GM23248 (cell line): ENCODE measurements at places on chromosomes 13 and 19. TPM values are rescaled to one million over a fixed set of nuclear protein-coding genes. Genes with fewer than 3 reads are reported as not detected.
A peak's percentile ranks its signal among the peaks of the same experiment; 100 is the strongest.

DNA sequence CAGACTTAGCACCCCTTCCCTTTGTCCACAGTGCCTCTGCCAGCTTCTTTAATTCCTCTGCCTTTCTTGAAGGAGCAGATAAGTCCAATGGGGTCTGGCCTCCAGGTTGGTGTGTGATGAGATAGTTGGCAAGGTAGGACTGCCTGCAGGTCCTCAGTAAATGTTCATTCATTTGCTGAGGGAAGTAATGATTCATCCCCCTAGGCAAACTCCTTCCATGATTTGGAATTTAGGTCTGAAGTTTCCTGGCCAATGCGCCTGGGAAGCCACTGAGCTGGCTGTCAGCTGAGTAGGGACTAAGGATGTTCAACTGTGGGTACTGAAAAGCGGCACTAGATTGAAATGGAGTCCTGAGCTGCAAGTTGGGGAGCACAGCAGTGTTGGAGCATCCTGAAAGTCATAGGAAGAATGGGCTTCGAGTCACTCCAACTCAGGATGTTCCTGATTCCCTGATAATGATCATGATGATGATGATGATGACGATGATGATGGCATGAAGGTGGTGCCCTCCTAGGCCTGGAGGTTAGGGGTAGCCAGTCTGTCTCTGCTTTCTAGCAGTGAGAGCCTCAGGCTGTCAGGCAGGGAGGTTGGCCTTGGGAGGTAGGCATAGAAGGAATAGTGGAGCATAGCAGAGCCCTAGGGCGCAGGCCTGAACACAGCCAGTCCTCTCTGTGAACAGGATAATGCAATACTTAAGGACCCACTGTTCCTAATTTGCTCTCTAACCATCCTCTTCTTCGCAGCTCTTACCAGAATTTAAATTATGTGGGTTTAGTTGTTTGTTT is 44.7 kb downstream of the COL4A2 start:
- H3K36me3 ChIP-seq, result no peaks in the 10 kb centered on the region
- no peak overlapping the region for H3K27ac ChIP-seq
- no peak overlapping the region for H3K4me3 ChIP-seq
- H3K4me1 ChIP-seq, result peaks cover 18% of the 10 kb centered on the region

DNA sequence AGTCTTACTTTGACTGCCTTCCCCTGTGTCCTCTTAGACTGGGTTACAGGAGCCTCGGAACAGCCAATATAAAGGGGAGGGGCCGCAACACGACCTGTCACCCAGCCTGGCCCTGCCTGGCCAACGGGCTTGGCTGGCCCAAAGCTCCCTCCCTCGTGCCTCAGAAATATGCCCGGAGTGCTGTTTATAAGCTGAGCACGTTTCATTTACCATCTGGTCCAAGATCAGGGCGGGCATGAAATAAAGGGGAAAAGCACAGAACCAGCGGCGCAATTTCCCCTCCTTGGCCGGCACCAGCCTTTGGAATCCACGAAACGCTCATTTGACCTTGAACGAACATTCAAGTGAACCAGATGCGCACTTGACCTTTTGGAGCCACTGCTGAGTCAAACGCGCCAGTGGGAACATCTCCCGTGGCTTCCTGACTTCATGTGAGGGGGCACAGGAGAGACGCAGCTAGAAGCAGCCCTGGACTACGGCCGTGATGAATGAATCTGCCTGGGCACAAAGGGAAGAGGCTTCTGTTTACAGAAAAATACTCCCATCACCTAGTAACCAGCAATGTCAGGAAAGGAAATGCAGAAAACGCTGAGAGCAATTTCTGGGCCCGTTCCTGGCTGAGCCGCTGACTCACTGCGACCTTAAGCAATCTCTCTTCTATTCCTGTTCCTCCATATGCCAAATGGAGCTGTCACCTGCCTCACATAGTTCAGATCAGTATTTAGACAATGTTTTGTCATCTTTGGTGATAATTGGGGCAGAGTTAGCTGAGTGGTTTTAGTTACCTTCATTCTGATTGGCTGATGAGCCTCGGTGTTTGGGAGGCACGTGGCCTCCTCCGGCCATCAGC is 53.3 kb downstream of the RFX2 start:
- H3K4me1 ChIP-seq, result peaks cover 28% of the 10 kb centered on the region
- no peaks in the 10 kb centered on the region for H3K36me3 ChIP-seq
- peak; percentile 98 for DNase-seq
- H3K27ac ChIP-seq, result peak overlapping the region; percentile 98
- H3K27me3 ChIP-seq, result no peaks in the 10 kb centered on the region

KIR2DL4 gene
- not detected in 2 replicates for total RNA-seq

- H3K4me1 ChIP-seq, result no peaks in the 10 kb centered on the region
- H3K27me3 ChIP-seq, result peaks cover 11% of the 10 kb centered on the region
- H3K4me3 ChIP-seq, result no peak overlapping the region
- H3K27ac ChIP-seq, result no peak overlapping the region
- H3K36me3 ChIP-seq, result no peaks in the 10 kb centered on the region
- no peak for DNase-seq
Measured at GRCh38 chr13:91323349-91323748, 24.1 kb upstream of the MIR17HG start.

GRCh38 chr13:40388617-40389016 is 277.8 kb downstream of the FOXO1 start:
- H3K27ac ChIP-seq, result no peak overlapping the region
- no peaks in the 10 kb centered on the region for H3K36me3 ChIP-seq
- no peaks in the 10 kb centered on the region for H3K4me1 ChIP-seq
- no peaks in the 10 kb centered on the region; the same call in 1 of the 2 replicates for H3K27me3 ChIP-seq

DNA sequence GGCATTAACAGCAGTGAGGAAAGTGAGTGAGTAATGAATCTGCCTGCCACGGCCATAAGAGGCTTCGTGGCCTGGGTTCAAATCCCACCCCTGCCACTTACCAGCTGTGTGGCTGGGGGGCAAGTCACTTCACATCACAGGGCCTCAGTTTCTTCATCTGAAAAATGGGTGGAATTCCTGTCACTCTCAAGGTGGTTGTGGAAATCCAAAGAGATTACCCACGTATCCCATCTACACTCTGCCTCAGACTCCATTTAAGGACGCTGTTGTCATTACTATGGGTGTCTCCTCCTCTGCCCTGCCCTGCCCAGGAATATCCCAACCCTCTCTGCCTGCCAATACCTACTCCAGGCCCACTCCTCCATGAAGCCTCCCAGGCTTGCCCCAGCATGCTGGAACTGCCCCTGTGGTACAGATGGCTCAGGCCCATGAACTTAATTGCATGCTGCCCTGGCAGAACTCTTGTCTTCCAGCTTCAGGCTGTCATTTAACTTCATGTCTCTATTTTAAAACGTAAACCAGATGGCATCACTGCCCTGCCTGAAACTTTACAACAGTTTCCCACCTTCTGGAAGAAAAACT is 3.1 kb downstream of the GIPC1 start:
- no peak overlapping the region for H3K27ac ChIP-seq
- H3K36me3 ChIP-seq, result no peaks in the 10 kb centered on the region
- H3K4me3 ChIP-seq, result no peak overlapping the region
- no peaks in the 10 kb centered on the region for H3K27me3 ChIP-seq
- no peak for DNase-seq
- H3K4me1 ChIP-seq, result peaks cover 18% of the 10 kb centered on the region

GRCh38 chr19:55101261-55101660 is 16.2 kb downstream of the PPP1R12C start:
- no peak overlapping the region for H3K27ac ChIP-seq
- no peaks in the 10 kb centered on the region for H3K4me1 ChIP-seq
- H3K27me3 ChIP-seq, result no peaks in the 10 kb centered on the region

DNA sequence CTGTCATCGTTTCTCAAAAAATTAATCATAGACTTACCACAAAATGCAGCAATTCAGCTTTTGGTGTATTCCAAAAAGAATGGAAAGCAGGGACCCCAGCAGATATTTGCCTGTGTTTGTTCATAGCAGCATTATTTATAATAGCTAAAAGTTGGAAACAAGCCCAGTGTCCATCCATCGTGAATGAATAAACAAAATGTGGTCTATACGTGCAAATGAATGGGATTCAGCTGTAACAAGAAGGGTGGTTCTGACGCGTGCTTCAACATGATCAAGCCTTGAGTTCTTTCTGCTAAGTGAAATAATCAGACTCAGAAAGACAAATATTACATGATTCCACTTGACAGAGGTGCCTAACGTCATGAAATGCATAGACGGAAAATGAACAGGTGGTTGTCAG is 36.4 kb downstream of the PSG11 start:
- H3K27me3 ChIP-seq, result no peaks in the 10 kb centered on the region
- no peak for DNase-seq
- no peak overlapping the region for H3K27ac ChIP-seq
- H3K4me1 ChIP-seq, result peaks cover 18% of the 10 kb centered on the region
- no peak overlapping the region for H3K4me3 ChIP-seq

GRCh38 chr19:10105509-10106099 is 558 bp upstream of the PPAN start:
- H3K27ac ChIP-seq, result no peak overlapping the region
- DNase-seq, result peak; percentile 38
- peak overlapping the region; percentile 95; the same call in 1 of the 2 replicates for H3K4me3 ChIP-seq
- H3K27me3 ChIP-seq, result no peaks in the 10 kb centered on the region
- H3K36me3 ChIP-seq, result peaks cover 22% of the 10 kb centered on the region

- no peaks in the 10 kb centered on the region for H3K27me3 ChIP-seq
- no peaks in the 10 kb centered on the region for H3K36me3 ChIP-seq
- no peaks in the 10 kb centered on the region for H3K4me1 ChIP-seq
- no peak overlapping the region for H3K27ac ChIP-seq
- DNase-seq, result no peak
Measured at GRCh38 chr13:64410276-64411053, 2819.7 kb downstream of the PCDH9 start.

ZNF135 gene
- 5.1 and 6.4 TPM in 2 replicates for total RNA-seq

DNA sequence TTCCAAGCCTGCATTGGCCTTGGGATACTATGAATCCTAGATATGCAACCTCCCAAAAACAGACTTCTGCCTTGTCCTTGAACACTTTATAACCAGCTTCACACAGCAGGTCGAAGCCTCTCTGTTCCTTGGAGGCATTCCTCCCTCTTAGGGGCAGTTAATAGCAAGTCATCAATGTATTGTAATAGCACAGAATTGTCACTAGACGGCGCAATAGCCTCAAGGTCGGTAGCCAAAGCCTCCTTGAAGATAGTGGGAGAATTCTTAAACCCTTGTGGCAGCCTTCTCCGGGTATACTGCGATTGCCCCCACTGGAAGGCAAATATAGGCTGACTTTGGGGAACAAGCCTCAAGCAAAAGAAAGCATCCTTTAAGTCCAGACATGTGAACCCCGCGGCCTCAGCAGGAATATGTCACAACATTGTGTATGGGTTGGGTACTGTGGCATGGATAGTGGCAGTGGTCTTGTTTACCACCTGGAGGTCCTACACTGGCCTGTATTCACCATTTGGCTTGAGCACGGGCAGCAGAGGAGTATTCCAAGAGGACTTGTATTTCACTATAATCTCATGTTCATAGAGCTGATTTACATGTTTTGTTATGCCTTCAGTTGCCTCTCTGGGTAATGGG is 61.1 kb downstream of the ZNF431 start:
- H3K27ac ChIP-seq, result no peak overlapping the region
- H3K4me1 ChIP-seq, result no peaks in the 10 kb centered on the region
- H3K36me3 ChIP-seq, result no peaks in the 10 kb centered on the region
- H3K4me3 ChIP-seq, result no peak overlapping the region
- H3K27me3 ChIP-seq, result no peaks in the 10 kb centered on the region
- peak; percentile 63 for DNase-seq

DNA sequence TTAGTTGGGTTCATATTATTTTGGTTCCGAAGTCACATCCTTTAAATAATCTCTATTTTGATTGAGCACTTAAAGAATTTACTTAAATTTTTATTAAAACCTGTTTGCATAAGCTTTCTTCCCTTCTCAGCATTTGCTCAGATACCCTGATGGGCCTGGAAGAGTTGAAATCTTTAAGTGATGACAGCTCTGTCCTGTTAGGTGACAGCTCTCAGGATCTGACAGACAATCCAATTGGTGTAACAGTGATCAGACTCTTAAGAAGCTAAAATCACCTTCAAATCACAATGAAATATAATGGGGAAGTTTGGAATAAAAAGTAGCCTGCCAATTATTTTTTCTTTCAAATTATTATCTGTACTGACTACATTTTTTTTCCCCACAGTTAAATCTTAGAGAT is 284.4 kb downstream of the LMO7 start:
- H3K4me1 ChIP-seq, result no peaks in the 10 kb centered on the region
- H3K27ac ChIP-seq, result no peak overlapping the region
- no peak for DNase-seq
- H3K4me3 ChIP-seq, result no peak overlapping the region
- H3K27me3 ChIP-seq, result 0 out of 2 replicates have a peak, but pooled peaks cover 7% of the 10 kb centered on the region

GIPC3 gene
- 0.13 TPM in 1 of 2 replicates, not detected in the other for total RNA-seq

YJU2 gene
- 17.3 and 20.1 TPM in 2 replicates for total RNA-seq

EPSTI1 gene
- 1.5 and 9.4 TPM in 2 replicates for total RNA-seq

CRX gene
- total RNA-seq, result not detected in 2 replicates

PNMA8A gene
- 0.76 and 0.89 TPM in 2 replicates for total RNA-seq

GRCh38 chr19:43625918-43626579 is 6.6 kb upstream of the ZNF428 start:
- H3K36me3 ChIP-seq, result no peaks in the 10 kb centered on the region
- no peaks in the 10 kb centered on the region for H3K4me1 ChIP-seq
- DNase-seq, result peak; percentile 32
- no peak overlapping the region for H3K4me3 ChIP-seq
- no peak overlapping the region for H3K27ac ChIP-seq

CCDC194 gene
- total RNA-seq, result not detected in 2 replicates

FLT3LG gene
- total RNA-seq, result 1.3 and 1.6 TPM in 2 replicates

- H3K4me1 ChIP-seq, result 0 out of 2 replicates have a peak, but pooled peaks cover 10% of the 10 kb centered on the region
- H3K27ac ChIP-seq, result no peak overlapping the region
- no peak overlapping the region for H3K4me3 ChIP-seq
- DNase-seq, result no peak
- no peaks in the 10 kb centered on the region for H3K27me3 ChIP-seq
Measured at GRCh38 chr19:51800473-51801244, 5.7 kb downstream of the FPR3 start.

ZNF540 gene
- total RNA-seq, result 6.2 TPM in 1 of 2 replicates, not detected in the other

LILRA6 gene
- total RNA-seq, result not detected in 2 replicates
